GM12864 (cell line): ENCODE measurements at places on chromosomes 12 and 14.

GRCh38 chr14:59463787-59464485 is 1.2 kb downstream of the GPR135 start:
- no peak for DNase-seq

- no peak for DNase-seq
These were observed 486.2 kb downstream of the NAV3 start for GRCh38 chr12:78316631-78317468.

DNA sequence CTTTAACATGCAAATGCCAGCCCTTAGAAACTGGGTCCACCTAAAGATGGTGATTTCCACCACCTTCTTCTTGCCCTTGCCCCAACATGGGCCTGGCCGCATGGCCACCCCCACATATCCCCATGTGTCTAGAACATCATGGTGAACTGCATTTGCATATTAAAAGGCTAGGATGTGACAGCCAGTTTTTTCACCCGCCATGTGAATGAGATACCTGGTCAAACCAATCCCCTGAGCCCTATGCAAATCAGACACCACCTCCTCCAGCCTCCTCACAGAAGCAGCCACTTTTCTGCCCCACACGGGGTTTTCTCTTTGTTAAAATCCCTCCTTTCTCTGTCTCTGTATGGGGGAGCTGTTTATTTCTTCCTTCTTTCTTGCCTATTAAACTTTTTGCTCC is 1322.5 kb downstream of the FSCB start:
- DNase-seq, result no peak

- no peak for DNase-seq
These were observed 44.0 kb downstream of the RBMS2 start for GRCh38 chr12:56565510-56566101.

DNA sequence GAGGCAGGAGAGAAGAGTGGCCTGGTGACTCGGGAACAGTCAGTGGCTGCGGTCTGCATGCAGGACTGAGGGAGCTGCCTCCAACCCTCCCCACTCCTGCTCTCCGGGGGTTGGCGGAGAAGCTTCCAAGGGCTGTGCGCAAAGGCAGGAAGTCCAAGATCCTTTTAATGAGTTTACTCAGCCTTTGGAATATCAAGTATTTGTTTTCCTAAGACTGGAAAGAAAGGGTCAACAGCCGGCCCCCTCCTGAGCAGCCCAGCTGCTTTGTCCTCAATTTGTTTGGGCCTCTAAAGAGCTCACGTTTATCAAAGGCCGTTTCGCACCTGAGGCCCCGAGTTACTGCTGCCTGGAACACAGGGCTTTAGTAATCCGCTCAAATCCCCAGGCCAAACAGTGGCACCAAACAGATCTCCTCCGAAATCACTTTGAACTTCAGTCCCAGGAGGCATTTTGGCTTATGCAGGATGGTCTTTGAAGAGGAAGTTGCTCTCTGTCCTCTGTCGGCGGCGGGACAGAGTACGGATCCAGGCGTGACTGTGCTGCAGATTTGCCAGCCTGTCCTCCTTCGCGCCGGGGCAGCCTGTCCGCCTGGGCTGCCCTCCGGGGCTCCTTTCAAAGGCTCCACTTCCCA is 117.2 kb upstream of the FZD10 start:
- no peak for DNase-seq

DNA sequence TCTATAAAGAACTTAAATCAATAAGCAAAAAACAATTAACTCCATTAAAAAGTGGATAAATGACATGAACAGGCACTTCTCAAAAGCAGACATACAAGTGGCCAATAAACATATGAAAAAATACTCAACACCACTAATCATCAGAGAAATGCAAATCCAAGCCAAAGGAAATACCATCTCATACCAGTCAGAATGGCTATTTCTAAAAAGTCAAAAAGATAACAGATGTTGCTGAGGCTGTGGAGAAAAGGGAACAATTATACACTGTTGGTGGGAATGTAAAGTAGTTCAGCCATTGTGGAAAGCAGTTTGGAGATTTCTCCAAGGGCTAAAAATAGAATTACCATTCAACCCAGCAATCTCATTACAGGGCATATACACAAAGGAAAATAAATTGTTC is 234.5 kb upstream of the PLXNC1 start:
- no peak for DNase-seq

GRCh38 chr12:95547522-95548055 is 3.7 kb downstream of the USP44 start:
- no peak for DNase-seq

DNA sequence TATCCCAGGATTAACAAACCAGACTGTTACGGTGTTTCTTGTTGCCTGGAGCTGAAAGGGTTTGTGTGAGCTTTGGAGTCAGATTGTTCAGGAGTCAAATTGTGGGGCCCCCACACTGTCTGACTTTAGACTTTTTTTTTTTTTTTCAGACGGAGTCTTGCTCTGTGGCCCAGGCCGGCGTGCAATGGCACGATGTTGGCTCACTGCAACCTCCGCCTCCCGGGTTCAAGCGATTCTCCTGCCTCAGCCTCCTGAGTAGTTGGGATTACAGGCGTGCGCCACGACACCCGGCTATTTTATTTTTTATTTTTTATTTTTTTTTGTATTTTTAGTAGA is 847 bp downstream of the TSFM start:
- no peak for DNase-seq

DNA sequence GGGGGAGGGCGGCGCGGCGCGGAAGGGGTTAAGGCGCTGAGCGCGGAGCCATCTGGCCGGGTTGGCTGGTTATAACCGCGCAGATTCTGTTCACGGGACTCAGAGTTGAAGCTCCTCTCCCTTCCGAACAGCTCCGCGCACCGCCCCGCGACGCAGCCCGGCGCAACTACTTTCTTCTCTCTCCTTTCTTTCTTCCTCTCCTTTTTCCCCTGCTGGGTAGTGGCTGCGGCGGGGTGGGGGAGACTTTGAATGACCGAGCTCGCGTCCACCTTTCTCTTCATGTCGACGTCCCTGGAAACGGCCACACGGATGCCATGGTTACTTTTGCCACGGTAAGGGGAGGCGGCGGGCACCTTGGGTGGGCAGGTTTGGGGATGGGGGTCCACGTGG is at the start of gene NTF3:
NTF3 (plus strand) TSS at position 98 of the 390 bp plus-strand sequence; CDS start at position 315, 217 bp downstream.
- DNase-seq, result no peak

GRCh38 chr12:70185301-70185700 is 57.9 kb upstream of the CNOT2 start:
- DNase-seq, result no peak

DNA sequence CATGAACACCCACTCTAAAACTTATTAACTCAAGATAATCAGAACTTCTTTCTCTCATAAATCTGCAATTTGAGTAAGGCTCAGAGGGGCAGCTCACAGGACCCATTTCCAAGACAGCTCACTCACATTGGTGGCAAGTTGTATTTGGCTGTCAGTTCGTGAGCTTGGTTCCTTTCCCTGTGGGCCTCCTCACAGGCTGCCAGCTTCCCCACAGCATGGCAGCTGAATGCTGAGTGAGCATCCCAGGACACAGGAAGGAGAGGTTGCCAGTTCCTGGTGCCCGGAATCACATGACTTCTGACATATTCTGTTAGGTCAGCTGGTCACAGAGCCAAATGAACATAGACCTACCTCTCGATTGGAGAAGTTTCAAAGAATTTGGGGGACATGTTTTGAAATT is 116.6 kb upstream of the TMEM233 start:
- no peak for DNase-seq

DNA sequence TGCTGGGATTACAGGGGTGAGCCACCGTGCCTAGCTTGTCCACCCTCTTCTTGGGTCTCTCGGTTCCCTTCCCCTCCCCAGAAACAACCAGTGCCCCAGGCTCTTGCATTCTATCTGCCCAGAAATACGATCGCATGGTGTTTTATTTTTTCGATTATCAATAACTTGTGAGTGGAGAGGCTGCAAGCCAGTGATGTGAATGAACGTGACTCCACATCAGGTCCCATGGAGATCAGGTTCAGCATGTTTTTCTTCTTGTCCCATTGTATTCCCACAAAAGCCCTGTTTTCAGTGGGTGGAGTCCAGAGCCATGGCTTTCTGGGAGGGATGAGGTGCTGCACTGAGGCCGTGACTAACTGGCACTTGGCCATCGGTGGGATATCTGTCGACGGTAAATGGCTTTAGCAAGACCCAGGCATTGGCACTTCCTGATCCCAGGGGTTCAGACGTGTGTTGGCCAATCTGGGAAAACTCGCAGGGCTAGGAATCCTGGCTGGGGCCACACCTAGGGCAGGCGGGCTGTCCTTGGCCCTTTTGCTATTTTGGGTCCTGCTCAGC is 12.7 kb upstream of the HNF1A start:
- DNase-seq, result no peak

GRCh38 chr12:18071336-18071735 is 18.7 kb downstream of the RERGL start:
- no peak for DNase-seq

- peak; percentile 7 for DNase-seq
These were observed 33.4 kb downstream of the ANO4 start for GRCh38 chr12:100827901-100828520.

- no peak for DNase-seq
These were observed 148.7 kb upstream of the PDZRN4 start for GRCh38 chr12:41039461-41039860.
